ENCODE measurements at places on chromosomes 1 and 21.

- DNase-seq, result no peak
These were observed 5.5 kb upstream of the SMG7 start for GRCh38 chr1:183466781-183467180.

- no peak for DNase-seq
These were observed 4.9 kb downstream of the RUSC1 start for GRCh38 chr1:155325603-155325893.

- no peak for DNase-seq
These were observed 21.9 kb downstream of the UBE2Q1 start for GRCh38 chr1:154536570-154536969.

DNA sequence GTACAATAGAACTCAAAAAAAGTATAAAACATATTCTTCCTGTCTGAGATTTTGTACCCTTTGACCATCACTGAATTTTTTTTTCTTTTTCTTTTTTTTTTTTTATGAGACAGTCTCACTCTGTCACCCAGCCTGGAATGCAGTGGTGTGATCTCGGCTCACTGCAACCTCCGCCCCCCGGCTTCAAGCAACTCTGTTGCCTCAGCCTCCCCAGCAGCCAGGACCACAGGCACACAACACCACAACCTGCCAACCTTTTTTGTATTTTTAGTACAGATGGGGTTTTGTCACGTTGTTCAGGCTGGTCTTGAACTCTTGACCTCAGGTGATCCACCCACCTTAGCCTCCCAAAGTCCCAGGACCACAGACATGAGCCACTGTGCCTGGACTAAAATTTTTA, 10.4 kb downstream of the SDCCAG8 start:
- DNase-seq, result no peak

DNA sequence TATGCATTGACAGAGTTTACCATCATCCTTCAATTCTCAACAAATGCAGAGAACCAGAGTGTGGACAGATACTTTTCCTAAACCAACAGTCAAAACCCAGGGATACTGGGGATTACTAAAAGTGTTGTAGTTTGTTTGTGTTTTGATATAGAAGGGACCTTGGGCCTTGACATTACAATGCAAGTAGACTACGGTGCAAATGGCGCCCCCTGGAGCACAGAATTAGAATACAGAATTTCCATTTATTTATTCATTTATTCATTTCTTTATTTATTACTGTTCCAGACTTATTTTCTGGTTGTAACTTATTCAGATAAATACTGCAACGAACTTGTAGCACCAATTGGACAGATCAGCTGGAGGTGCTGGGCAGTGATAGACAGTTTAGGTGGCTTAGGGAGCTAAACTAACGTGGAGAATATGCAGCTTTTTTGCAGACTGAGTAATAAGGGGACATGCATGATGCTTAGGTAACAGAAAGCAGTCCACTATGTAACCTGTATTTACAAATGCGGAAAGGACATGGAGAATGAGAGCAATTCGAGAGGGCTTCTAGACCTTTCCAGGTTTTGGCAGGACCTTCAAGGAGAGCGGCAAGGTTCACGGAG, 42.6 kb downstream of the KIRREL1 start:
- no peak for DNase-seq

- no peak for DNase-seq
These were observed 117.2 kb downstream of the CNIH3 start for GRCh38 chr1:224733027-224733911.

DNA sequence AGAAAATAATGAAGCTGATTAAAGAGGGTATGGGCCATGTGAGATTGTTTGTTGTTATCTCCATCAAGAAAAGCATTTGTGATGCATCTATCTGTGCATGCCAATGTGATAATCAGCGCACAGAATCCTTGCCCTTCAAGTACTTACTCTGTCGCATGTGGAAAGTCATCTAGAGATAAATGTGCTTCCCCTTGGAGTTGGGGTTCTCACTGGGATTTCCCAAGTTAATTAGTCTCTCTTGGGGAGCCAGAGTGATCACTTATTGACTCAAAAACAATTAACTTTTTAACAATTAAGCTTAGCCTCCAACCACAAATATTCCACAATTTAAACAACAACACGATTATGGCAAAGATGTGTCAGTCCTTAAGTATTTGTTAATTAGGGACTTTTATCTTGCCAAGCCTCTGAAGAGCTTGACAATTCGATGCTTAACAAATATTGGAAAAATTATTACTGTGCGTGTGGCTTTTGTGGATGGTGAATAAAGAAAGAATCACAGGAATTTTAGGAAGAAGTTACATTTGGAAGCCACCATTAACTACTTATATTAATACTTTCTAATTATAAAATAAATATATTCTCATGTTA, 17.5 kb downstream of the RHOU start:
- no peak for DNase-seq

- peak; percentile 76 for DNase-seq
These were observed at the start of gene SUMO3 for GRCh38 chr21:44817914-44818639. SUMO3 (minus strand) TSS chr21:44818062; CDS start chr21:44817968, 94 bp downstream.

- DNase-seq, result no peak
These were observed 299 bp upstream of the PROX1 start for GRCh38 chr1:213987422-213987926.

- DNase-seq, result no peak
These were observed 210.5 kb downstream of the MATN1 start for GRCh38 chr1:30512914-30513265.

- DNase-seq, result no peak
These were observed 180.2 kb downstream of the C1orf21 start for GRCh38 chr1:184567009-184567408.

- no peak for DNase-seq
These were observed 20.6 kb upstream of the LAMC2 start for GRCh38 chr1:183165456-183165855.

DNA sequence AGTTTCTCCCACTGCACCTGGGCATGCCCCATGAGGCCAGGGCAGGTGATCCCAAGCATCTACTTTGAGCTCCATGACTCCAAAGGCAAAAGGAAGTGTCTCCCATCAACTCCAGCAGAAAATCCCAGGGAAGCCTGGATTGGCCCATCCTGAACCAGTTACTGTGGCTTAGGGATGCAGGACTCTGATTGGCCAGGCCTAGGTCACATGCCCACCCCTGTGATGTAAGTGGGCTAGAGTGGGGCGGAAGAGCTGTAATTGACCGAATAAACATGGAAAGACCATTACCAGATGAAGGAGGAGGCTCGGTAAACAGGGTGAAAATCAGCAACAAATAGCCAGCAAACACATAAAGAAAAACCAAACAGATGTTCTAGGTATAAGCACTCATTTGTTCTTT, 45.2 kb downstream of the MATN1 start:
- DNase-seq, result no peak

GRCh38 chr1:18100491-18101063, 7.0 kb upstream of the IGSF21 start:
- no peak for DNase-seq

- DNase-seq, result no peak
These were observed 25.2 kb upstream of the TAL1 start for GRCh38 chr1:47257224-47257623.

- no peak for DNase-seq
These were observed 769 bp downstream of the NTPCR start for GRCh38 chr1:232951180-232951579.

- no peak for DNase-seq
These were observed 56.4 kb downstream of the AHCTF1 start for GRCh38 chr1:246875041-246876026.

- DNase-seq, result no peak
These were observed 1.3 kb upstream of the ZNF436 start for GRCh38 chr1:23370709-23371584.

GRCh38 chr21:33977017-33977720, 61.6 kb upstream of the ATP5PO start:
- no peak for DNase-seq

GRCh38 chr1:203835476-203835875, 25.9 kb upstream of the SNRPE start:
- no peak for DNase-seq

DNA sequence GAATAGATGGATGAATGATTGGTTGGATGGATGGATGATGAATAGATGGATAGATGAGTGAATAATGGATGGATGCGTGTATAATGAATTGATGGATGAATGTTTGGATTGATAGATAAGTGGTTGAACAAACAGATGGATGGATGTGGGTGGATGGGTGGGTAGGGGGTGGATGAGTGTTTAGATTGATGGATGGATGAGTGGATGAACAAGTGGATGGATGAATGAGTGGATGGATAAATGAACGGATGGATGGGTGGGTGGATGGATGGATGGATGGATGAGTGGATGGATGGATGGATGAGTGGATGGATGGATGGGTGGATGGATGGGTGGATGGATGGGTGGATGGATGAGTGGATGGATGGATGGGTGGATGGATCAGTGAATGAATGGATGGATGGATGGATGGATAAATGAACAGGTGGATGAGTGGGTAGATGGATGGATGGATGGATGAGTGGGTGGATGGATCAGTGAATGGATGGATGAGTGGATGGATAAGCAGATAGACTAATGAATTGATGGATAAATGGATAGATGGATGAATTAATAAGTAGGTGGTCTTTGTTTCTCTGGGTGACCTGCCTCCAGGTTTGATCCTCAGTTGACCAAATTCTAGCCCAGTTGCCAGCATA, 64.3 kb downstream of the SPSB1 start:
- DNase-seq, result no peak

DNA sequence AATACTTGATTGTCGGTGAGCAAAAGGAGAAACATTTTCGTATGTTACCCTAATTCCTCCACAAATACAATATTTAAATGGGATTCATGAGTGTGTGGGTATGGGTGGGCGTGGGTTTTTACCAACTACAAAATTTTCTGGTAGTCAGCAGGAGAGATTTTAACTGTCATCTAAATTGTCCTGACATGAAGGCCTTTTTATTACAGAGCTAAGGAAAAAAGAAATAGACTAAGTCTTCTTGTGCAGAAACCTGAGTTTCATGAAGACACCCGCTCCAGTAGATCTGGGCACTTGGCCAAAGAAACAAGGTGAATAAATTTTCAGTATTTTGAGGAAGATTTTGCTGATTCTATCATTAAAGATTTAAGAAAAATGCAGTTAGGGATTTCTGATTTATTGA, 752 bp downstream of the RGS18 start:
- no peak for DNase-seq

- DNase-seq, result no peak
These were observed 29.2 kb upstream of the CREG1 start for GRCh38 chr1:167582722-167583121.

GRCh38 chr1:109207467-109208103, 6.1 kb upstream of the SARS1 start:
- DNase-seq, result no peak

DNA sequence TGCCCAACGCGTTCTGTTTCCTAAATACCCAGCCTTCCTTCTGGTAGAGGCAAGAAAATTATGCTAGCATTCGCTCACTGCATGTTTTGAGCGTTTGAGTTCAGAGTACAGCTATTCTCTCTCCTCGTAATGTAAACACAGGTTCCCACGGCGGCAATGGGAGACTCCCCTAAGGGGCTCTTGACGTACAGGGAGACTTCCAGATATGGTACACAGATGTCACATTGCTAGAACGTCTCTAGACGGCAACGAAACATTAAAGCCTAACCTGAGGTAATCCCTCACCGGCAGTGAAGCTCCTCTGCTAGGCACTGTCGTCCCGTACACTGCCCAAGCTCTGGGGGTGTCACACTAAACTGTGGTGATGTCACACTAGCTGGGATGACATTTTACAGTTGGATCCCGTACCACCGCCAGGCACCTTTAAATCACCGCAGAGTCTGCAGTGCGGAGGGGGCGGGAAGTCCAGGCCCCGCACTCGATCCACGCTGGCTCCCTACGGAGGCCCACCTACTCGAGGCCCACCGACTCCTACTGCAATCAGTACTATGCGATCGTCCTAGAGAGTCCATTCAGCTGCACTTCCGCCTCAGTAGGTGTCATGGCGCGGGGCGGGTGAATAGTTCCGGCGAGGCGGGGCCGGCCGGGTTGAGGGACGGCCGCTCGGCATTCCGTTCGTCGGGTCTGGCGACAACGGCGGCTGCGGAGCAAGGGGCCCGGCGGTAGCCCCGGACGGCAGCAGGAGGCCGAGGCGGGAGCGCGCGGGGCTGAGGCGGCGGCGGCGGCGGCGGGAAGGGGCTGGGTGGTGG, at the start of gene HIPK1:
TSS of gene HIPK1 (plus strand) at position 384 of the 809 bp plus-strand sequence.
- peak; percentile 75 for DNase-seq

DNA sequence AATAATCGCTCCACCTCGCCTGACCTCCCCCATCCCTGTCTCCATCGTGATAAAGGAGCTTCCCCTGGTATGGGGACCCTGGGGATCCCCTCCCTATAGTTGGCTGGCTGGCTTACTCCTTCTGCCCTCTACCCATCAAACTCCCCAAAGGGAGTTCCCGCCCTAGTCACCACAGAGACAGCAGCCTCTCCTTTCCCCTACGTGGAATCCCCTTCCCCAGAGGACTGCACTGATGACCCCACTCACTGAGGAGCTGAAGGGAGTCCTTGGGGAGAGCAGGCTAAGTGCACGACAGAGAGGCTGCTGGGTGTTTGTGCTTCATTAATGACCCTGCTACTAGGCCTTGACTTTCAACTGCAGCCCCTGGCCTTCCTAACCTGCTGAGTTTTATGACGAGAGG, 1.9 kb downstream of the CADM3 start:
- DNase-seq, result no peak

DNA sequence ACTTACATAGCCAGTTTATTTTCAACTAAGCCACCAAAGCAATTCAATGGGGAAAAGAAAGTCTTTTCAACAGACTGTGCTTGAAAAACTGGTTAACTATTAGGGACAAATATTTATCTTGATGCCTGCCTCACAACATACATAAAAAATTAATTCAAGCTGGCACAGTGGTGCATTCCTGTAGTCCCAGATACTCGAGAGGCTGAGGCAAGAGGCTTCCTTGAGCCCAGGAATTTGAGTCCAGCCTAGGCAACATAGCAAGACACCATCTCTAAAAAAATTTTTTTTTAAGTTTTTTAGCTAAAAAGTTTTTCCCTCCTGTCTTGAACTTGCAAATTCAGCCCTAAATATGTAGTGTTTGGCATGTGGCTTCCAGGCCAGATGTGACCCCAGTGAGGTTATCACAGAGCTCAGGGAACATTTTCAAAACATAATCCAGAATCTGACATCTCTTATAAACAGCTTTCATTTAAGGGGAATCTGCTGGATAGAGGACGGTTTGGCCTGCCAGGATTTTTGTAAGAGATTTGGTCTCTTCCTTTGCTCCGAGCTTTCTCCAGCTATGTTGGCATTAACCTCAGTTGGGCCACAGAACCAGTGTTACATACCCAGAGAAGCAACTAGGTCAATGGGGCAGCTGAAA, 46.4 kb downstream of the COL6A1 start:
- no peak for DNase-seq

DNA sequence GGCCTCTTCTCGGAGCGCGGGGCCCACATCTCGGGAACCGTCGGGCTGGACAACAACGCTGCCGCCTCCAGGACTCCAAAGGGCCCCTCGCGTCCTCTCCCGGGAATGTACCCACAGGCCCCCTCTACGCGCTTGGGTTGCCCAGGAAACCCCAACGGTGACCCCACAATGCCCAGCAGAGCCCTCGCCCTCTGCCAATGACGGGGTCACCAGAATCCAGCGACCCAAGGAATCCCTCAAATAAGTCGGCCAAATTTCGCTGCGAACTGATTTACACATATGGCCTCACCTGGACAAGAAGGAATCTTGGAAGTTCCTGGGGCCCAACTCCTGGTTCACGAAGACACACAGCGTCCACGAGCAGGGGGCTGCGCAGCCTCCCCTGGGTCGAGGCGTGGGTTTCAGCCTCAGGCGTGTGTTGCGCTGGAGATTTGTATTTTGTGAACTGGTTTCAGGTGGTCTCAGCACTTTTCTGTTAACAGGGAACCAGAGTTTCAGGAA, 78.1 kb downstream of the DESI2 start:
- DNase-seq, result no peak

GRCh38 chr21:39180429-39181019, 2.7 kb downstream of the PSMG1 start:
- DNase-seq, result no peak

GRCh38 chr1:6507037-6507428, 15.6 kb upstream of the PLEKHG5 start:
- DNase-seq, result no peak
